ENCODE measurements at places on chromosomes 1 and 21. TPM values are rescaled to one million over a fixed set of nuclear protein-coding genes. Genes with fewer than 3 reads are reported as not detected.

Gene RNF19B
- 8.5 TPM for total RNA-seq

DNA sequence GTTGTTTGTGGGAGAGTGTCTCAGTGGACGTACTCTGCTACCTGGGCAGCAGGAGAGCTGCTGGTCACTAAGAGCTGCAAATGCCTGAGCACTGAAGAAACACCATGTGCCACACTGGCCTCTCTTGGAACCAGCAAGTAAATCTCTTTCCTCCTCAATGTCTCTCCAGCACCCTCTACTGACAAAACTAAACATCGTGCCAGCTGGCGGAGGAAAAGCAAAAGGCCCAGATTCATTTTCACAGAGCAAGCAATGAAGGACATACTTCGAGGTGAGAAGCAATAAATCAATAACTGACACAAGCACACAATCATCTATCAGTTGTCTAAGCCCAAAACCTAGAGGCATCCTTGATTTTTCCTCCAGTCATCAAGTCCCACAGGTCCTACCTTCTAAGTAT lies 78.1 kb downstream of the RERE start:
- DNase-seq: no peak

GRCh38 chr1:226915672-226915995 lies 24.5 kb upstream of the COQ8A start:
- no peak for DNase-seq

Gene CLIC6
- total RNA-seq: 0.18 TPM

Gene CSDE1
- total RNA-seq: 845 TPM

DNA sequence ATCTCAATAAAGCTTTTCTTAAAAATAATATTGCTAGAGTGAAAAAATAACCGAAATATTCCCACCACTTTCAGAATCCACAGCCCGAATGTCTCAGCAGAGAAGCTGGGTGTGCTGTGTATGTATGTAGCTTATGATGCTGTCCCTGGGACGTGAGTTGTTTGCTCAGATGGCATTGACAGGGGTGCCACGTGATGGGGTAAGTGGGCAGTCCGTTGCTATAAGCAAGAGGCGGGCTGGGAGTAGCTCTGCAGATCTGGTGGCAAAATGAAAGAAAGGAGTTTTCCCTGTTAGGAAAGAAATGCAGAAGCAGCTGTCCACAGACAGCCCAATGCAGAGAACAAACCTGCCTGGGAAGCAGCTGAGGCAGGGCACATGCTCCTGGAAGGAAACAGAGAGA lies 3.8 kb upstream of the FAM20B start:
- DNase-seq: no peak

Gene SPRR1A
- not detected for total RNA-seq

Gene RHD
- not detected for total RNA-seq

Measured in fibroblast of the aortic adventitia (primary cell).